ENCODE measurements at places on chromosomes 7 and 10.

DNA sequence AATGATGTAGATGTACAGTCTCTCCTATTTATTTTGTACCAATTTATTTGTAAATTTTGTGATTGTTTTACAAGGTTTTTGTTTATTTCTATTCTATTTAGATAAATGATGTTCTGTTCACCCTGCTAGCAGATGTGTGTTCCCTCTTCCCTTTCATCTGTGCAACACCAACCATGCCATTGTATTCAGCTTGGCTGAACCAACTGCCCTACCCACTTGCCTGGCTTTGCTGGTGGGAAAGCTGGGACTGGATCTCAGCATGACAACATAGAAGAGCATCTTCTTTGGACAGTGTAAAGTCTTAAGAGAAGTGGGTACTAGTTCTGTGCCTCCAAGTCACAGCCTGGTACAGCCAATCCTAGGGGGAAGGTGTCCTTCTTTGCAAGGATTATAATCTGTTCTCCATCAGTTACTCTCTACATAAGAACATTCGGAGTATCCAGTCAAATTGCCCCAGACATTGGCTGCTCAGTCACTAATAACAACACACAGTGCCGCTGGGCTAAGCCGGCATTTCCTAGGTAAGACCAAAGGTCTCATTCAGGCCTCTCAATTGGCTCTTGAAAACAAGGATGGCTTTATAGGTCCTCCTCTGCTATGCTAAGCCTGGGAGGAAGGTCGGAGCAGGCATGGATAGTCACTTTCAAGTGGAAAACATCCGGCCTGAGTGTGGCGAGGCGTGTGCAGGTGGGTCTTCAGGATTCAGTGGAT lies 109.7 kb downstream of the NT5C2 start:
- DNase-seq: no peak

DNA sequence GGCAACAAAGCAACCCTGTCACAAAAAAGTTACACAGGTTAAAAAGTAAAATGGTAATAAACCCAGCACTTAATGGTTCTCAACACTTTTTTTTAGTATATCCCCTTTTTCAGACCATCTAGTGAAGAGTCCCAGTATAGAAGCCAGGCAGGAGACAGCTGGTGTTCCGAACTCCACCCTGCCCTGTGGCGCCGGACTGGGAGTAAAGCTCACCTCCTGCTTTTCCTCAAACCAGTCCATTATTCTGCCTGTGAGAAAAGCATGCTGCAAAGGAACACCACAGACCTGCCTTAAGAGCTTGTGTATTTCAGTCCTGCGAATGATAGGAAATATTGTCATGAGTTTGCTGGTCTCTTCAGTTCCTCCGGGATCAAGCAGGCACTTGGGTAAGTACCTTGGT lies 81.0 kb downstream of the EZH2 start:
- DNase-seq: no peak

DNA sequence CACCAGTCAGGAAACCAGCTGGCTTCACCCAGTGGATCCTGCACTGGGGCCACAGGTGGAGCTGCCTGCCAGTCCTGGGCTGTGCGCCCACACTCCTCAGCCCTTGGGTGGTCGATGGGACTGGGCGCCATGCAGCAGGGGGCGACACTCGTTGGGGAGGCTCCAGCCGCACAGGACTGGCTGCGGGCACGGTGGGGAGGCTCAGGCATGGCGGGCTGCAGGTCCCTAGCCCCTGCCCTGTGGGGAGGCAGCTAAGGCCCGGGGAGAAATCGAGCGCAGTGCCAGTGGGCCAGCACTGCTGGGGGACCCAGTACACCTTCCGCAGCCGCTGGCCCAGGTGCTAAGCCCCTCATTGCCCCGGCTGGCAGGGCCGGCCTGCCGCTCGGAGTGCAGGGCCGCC lies 12.4 kb upstream of the NRG3 start:
- no peak for DNase-seq

GRCh38 chr7:135248546-135248945 lies 14.9 kb downstream of the STRA8 start:
- no peak for DNase-seq

GRCh38 chr7:75639071-75639885 lies 99.5 kb downstream of the HIP1 start:
- peak; percentile 74 for DNase-seq

DNA sequence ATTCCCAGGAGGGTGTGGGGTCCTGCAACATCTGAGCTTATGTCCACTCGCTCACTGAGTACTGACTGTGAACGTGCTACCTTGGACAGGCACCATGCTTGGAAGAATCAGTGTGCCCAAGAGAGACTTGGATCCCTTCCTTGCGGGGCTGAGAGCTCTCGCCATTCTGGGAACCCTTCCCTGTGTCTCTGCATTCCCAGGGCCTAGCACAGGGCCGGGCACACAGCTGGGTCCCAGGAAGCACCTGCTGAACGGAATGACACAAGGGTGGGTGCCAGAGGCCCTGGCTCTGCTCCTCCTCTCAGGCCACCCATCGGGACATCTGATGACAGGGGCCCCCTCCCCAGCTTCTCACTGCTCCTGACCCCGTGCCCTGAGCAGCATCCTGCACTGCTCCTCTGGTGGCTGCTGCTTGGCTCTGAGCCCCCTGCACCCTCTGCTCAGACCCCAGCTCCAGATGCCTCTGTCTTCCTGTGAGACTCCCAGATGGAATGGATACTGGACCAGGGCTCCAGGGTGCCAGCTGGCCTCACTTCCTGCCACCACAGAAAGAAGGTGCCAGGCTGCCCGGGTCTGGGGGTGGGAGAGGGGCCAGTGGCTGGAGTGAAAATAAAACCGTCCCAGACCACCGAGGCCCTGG lies 129.6 kb downstream of the NEURL1 start:
- no peak for DNase-seq

- no peak for DNase-seq
These were observed 31.8 kb downstream of the SMURF1 start for GRCh38 chr7:99112097-99112496.

- DNase-seq: no peak
These were observed 167.4 kb downstream of the ARHGAP21 start for GRCh38 chr10:24556126-24556749.

DNA sequence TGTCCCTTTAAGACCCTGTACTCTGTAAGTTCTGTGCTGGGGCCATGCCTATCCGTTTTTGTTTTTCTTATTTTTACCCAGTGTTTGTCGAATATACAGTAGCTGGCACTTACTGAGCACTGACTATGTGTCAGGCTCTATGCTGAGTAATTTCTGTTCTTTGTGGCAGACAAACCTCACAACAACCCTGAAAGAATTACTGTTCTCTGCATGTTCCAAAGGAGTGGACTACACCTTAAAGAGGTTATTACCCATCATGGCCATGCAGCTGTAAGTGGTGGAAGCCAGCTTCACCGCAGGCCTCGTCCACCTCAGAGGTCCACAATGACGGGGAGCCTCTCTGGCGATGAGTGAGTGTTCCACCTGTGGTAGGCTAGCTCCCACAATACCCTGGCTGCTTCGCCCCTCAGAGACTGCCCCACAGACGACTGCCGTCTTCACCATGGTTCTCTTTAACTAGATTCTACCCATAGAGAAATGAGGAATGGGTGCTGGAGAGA lies 30.1 kb upstream of the RBM20 start:
- DNase-seq: no peak

GRCh38 chr7:30351724-30352123 lies 67.3 kb downstream of the ZNRF2 start:
- no peak for DNase-seq

DNA sequence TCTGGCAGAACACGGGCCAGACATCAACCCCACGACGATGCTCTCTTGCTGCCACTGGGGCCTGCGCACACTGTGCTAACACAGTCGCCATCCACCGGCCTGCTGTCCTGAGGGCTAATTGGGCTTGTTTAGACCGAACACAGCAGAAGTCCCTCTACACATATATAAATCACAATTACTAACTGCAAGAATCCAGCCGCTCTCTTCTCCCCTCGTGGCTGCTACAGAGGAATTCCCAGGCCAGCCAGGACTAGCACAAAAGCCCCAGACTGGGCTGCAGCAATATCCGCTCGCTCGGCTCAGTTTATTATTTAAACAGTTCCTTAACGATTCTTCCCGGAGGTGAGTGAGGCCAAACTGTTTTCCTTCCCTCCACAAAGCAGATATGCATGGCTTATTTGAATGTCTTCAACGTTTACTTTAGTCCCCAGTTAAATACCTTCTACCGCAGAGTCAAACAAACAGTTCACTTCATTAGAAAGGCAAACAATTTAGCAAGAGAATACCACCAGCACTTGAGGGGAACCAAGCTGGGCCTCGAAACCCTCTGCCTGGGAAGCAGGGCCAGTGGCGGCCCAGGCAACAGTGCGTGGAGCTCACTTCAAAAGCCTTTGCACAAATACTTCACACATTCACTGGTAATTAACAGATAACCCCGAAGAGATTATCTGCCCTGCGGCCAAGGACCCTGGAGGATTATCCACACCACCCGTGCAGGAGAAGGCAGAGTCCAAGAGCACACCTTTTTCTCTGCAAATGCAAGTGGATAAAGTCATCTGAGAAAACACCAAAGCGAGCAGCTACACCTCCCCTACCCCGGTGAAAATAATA lies 145.3 kb downstream of the GLI3 start:
- DNase-seq: peak; percentile 54

- DNase-seq: no peak
These were observed 17.1 kb downstream of the OAT start for GRCh38 chr10:124401633-124402032.

- no peak for DNase-seq
These were observed 5.6 kb upstream of the RAMP3 start for GRCh38 chr7:45151967-45152366.

GRCh38 chr10:44390585-44391072 lies 5.7 kb upstream of the CXCL12 start:
- DNase-seq: no peak

GRCh38 chr10:129445436-129446182 lies 21.4 kb upstream of the MGMT start:
- no peak for DNase-seq

DNA sequence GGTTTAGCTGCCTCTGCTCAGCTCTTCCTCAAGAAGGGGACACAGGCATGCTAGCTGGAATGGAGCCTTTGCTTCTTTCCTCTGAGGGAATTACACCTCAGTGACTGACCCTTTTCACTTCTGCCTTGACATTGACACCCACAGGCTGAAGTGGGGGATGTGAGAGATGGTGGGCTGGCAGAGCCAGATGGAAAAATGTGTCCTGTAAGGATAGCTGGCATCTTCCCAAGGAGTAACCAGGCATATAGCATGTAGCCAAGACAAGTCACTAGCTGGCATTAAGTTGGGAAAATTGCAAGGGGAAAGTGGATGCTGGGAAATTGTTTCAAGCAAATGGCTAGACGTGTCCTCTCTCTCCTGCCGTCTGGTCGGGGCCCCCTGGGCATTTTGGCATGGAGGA lies 19.9 kb downstream of the STMP1 start:
- DNase-seq: no peak

- DNase-seq: no peak
These were observed 89.0 kb downstream of the PHTF2 start for GRCh38 chr7:77887567-77887966.

DNA sequence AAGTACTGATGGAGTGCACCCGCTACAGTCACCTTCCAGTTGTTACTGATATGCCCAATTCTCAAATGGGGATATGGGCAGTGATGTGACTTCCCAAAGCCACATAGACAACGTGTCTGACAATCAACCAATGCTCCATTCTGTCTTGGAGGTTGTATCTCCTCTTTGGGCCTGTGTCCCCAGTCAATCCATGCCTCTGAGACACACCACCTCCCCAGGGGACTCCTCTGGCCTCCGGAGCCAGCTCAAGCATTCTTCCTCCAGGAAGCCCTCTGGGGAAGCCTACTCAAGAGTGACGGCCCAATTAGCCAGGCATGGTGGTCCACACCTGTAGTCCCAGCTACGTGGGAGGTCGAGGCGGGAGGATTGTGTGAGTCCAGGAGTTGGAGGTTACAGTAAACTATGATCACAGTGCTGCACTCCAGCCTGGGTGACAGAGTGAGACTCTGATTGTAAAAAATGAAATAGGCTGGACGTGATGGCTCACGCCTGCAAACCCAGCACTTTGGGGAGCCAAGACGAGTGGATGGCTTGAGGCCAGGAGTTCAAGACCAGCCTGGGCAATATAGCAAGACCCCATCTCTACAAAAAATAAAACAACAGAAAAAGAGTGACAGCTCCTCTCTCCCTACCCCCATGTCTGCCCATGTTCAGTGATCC lies 99.5 kb upstream of the TNRC18 start:
- DNase-seq: no peak

- DNase-seq: no peak
These were observed 111.9 kb upstream of the ADAM12 start for GRCh38 chr10:126500185-126500584.

DNA sequence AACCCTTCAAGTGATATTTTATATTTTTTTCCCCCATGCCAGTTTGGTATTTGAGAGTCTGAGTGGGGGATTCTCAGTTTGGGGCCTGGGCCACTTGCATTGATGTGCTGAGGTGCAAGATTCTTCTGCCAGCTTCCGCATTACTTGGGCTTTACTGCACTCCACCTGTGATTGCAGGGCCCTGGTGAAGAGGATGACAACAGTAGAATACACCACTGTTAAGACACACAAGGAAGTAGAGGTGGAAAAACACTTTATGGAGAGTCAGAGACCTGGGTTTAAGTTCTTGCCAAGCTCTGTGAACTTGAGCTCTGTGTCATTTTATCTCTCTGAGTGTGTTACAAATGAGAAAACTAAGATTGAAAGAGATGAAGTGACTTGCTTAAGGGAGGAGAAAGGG lies 209.4 kb downstream of the LRMDA start:
- no peak for DNase-seq

DNA sequence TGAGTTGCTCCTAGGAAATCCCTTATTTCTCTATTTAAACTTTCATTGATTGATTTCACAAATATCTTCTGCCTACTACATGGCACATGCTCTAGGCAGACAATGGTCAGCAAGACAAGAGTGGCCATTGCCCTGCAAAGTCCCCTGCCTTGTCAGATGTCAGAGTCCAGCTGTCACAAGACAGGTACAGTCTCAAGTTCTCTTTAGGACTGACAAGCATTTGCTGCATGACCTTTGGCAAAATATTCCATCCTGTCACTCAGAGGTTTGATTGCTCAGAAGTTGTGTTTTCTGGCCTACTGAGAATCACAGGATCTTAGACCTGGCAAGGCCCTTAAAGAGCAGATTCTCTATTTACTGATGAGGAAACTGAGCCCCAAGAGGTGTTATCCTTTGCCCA lies 322.3 kb upstream of the NFE2L3 start:
- no peak for DNase-seq

GRCh38 chr10:91347529-91347928 lies 62.6 kb upstream of the HECTD2 start:
- no peak for DNase-seq

DNA sequence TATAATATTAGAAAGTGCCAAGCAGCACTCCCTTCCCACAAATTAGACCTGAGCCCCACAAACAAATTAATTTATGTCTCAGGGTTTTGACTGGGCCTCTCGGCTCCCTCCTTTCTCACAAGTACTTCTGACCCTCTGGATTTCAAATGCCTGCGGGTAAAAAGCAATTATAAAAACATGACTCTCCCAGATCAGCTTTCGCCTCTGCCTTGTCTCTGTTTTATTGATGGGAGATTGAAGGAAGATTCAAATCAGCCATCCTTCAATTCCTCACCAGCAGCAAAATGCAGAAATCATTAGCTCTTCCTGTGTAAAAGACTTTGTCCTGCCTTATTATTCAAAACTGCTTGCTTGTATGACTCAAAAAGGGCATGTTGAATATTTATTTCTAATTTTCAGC lies 453.7 kb upstream of the MKI67 start:
- no peak for DNase-seq

All from NCI-H526 (cell line).